ENCODE measurements at places on chromosomes 5 and 9.

DNA sequence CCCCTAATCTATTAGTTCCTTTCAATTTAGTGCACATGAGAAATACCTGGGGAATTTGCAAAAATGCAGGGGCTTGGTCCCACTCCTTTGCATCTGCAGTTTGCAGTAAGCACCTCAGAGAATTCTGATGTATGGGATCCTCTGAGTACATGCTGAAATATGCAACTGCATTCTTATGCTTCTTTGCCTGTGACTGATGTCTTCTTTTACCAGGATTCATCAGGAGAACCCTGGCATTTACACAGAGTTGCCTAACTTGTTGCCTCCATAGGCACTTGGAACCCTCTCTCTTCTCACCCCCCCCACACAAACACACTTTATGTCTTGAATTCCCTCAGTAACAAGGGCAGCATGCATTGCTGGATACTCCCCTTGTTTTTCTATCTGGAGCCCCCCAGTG is 173.1 kb downstream of the KDM4C start:
- DNase-seq = no peak

DNA sequence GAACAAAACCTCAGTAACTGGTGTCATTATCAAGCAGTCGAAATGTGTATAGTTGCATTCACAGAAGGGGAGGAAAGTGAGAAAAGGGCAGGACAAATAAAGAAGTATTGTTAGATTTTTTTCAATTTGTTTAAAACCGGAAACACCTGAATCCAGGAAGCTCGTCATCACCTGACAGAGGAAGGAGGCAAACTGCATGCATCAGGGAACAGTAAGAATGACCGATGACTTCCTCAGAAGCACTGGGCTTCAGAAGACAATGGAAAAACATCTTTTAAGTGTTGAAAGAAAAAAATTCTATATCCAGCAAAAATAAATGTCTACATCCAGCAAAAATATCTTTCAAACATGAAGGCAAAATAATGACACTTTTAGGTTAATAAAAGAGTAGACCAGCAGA is 29.5 kb downstream of the PLEKHG4B start:
- no peak for DNase-seq

DNA sequence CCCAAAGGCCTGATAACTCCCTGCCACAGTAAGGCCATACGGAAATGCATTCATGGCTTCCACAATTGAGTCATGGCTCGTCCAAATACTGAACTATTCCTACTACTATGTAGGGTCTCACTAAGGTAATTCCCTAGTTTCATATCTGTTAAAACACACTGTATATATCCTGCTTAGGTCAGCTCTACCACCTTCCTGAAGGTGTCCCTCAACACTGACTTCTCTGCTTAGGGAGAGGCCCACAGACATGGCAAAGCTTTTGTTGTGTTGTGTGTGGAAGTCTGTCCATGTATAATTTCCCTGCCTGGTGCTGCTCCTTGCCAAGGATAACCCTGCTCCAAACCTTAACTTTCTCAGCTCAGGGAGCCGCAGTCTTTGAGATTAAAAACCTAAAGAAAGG is 60.4 kb downstream of the GIN1 start:
- no peak for DNase-seq

GRCh38 chr5:92459654-92460053 is 1076.5 kb upstream of the ARRDC3 start:
- DNase-seq = no peak

GRCh38 chr5:158485604-158486081 is 614.1 kb downstream of the EBF1 start:
- no peak for DNase-seq

DNA sequence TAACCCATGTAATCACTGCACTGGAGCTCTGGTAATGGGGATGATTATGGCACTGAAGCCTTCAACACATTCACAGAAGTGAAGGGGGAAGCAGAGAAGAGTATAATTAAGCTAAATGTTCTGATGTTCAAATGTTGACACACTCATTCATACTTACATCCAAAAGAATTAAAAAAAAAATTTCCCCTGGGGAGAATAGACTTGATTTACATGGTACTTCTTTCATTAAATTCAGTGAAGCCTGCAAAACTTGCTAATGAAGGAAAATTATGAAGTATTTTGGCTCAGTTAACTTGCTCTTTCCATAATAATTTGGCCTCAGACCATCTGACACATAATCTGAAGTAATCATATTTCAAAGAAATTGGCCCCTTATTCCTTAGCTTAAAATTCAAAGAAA is 428.8 kb downstream of the SH3GL2 start:
- DNase-seq = no peak

DNA sequence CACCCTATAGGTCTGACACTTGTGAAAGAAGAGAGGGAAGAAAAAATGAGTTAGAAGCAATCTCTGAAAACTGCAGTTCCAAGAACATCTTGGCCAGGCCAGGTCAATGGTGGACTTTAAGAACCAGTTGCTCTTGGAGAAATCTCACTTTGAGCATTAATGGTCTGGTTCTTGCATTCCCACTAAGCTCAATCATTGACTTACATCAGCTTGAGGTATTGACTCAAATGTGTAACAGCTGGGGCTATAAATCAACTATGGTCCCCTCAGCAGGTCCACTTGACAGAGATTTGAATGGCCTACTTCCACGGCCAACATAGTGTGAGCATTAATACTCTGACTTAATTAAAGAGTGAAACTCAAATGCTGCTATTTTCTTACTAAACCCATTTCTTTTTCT is 357.8 kb upstream of the RGMB start:
- DNase-seq = no peak

GRCh38 chr5:179382486-179382885 is 37.2 kb upstream of the ADAMTS2 start:
- DNase-seq = no peak

- no peak for DNase-seq
Observed at GRCh38 chr5:140319833-140320232, 16.9 kb upstream of the PFDN1 start.

DNA sequence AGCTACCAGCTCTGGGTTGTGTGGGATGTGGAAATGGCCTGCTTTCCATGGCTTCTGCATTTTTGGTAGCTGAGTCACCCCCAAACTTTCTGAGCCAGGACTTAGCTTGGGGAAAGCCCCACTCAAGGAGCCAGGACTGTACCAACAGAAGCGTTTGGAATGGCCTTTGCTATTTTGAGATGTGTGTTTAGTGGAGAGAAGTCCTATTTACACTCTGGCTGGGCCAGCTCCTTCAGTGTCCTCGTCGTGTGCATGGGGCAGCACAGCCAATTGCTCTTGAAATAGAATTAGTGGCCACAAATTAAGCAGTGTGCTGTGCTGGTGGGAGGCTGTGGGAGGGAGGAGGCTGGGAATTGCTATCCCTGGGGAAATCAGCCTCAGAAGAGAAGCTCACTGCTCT is 51.6 kb downstream of the ENTREP1 start:
- no peak for DNase-seq

DNA sequence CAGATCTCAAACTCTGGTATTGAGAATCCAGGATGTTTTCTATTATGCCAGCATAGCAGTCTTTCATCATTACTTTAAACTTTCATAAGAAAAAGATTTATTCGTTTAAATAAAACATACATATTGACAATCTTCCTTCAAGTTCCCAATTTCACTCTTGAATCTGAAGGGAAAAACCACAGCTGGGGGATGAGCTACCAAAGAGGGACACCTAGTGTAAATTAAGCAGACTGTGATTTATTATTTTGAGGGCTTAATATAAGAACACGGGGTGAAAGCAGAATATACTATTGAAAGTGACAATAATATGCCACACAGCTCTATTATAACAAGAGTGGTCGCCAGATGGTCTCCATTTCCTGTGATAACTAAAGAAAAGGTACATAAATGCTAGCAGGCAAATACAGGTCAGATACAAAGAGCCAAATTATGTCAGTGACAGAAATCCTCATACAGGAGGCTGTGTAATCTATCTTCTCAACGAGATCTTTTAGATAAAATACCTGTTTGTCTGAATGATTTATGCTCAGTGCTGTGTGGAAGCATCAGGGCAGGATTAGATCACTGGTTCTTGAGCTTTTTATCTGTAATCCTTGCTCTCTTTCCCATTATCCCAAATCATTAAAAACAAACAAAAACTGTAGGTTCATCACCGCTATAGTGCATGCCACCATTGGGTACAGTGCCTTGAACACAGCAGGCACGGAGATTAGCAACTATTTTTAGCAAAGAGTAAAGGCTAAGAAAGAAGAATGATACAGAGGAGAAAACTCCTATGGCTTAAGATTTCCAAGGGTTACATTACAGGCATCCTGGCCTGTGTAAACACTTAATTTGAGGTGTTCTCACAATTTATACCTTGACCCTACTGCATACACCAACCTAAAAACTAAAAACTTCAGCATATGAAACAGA is 116.6 kb downstream of the DROSHA start:
- no peak for DNase-seq

Measured in T-helper 17 cell (primary cell).